ENCODE measurements at places on chromosomes 16 and 17. TPM values are rescaled to one million over a fixed set of nuclear protein-coding genes. Genes with fewer than 3 reads are reported as not detected.

RGS11 gene
- 3.4 TPM for total RNA-seq

ZNF263 gene
- 35.7 TPM for total RNA-seq

TMEM100 gene
- total RNA-seq = not detected

DNA sequence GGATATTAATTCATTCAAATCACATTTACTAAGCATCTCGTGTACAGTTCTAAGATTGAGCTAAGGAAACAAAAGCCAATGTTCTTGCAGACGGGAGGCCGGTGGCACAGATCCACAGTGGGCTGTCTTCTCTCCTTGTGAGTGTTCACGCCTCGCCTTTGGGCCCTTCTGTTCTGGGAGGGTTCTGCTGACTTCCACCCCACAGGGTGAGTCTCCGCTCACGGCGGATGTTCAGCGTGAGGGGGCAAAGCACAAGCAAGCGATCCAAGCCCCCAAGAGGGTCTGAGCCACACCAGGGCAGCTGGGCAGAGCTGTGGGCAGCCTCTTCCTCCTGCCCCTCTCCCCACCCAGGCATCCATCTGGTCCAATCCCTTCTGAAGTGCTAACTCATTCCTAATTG is 84.3 kb upstream of the DOC2B start:
- DNase-seq = no peak

GRCh38 chr16:30526137-30526822 is at the start of gene ZNF768:
ZNF768 (minus strand) TSS chr16:30526566; CDS start chr16:30526413, 153 bp downstream.
- peak; percentile 83 for DNase-seq

GRCh38 chr17:58381124-58382035 is 29.4 kb upstream of the SUPT4H1 start:
- no peak for DNase-seq

DNA sequence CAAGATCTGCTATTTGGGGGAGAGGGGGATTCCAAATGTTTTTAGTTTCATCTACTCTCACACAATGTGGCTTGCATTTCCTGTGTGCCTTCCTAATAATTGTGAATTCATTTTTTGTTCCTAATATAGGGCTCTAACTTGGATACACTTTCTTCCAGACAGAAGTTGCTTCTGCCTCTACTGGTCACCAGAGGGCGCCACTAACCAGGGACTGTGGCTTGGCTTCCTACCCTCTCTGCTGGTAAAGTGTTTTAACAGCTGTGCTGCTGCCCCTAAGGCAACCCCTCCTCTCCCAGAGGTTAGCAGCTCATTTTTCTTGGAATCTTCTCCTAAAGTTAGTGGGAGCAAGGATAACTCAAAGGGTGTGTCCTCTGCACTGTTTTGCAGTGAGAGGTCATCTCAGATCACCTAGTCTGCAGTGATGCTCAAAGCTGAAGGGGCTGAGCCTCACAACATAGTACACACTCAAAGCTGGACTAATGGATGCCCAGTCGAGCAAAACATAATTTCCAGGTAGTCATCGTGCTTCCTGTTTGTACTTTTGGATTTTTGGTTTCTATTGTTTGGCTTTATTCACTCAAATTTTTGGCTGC is 5.0 kb upstream of the PRSS54 start:
- peak; percentile 70 for DNase-seq

DNA sequence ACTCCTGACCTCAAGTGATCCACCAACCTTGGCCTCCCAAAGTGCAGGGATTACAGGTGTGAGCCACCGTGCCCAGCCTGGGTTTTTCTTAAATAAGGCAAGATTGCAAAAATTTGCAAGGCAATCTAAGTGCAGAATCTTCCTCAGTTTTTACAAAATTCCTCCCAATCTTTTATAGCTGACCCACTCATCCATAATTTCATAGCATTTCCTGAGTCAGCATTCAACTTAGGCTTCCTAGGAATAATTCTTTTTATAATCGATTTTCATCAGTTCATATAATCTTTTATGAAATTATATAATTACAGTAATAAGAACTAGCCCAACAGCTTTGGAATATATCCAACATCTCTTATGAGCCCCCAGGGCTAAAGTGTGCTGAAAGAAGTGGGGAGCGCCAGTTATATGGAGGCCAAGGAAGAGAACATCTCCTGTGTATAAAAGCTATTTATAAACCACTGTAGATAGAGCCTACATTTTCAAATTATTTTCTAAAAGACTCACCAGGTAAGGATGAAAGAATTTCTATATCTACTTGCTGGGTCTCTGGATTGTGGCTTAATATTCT is 14.8 kb downstream of the COIL start:
- DNase-seq = no peak

GRCh38 chr16:47461598-47462266 is 601 bp downstream of the PHKB start:
- no peak for DNase-seq

DNA sequence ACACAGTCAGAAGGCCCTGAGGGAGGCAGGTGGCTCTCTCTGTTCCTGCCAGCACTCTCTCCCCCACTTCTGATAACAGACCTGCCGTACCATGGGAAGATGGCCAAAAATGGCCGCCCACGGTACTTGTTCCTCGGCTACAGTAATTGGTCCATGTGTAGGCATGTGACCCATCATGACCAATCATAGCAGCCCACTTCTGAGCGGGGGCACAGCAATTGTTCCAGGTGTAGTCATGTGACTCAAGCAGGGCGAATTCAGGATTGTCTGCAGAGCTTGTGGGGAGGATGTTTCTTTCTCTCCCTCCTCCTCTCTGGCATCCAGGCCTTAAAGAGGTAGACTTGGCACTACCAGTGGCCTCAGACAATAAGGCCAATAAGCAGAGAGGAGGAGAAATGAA is 250.4 kb downstream of the MRTFB start:
- DNase-seq = no peak

DNA sequence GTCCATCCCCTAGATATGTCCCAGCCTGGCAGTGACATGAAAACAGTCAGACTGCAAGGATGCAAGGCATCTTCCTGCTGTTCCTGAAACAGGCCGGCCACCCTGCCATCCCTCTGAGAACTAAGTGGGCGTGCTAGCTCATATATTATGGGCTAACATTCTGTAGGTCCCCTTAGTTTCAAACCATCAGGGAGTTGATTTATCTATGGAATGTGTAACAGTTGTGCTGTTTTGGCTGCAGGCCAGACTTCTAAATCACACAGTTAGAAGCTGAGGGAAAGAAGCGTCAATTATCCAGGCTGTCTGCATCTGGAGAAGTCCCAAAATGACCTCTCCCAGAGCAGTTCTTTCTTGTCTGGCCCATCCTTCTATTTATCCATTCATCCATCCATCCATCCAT is 102.7 kb upstream of the DNAH9 start:
- no peak for DNase-seq

GRCh38 chr17:82942166-82943130 is 102.6 kb upstream of the ZNF750 start:
- no peak for DNase-seq

DNA sequence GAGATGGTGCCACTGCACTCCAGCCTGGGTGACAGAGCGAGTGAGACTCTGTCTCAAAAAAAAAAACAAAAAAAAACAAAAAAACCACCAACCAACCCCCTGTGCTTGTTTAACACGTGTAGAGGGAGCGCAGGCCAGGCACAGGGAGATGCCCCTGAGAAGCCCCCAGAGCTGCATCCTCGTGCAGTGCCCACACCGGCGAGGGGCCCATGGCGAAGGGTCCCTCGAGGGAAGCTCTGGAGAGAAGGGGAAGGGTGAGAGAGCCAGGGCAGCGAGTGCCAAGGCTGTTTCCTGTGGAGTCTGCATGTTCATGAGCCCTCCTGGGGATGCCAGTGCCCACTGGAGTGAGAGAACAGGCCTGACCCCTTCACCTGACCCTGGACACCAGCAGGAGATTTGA is 47.8 kb upstream of the GSE1 start:
- no peak for DNase-seq

DNA sequence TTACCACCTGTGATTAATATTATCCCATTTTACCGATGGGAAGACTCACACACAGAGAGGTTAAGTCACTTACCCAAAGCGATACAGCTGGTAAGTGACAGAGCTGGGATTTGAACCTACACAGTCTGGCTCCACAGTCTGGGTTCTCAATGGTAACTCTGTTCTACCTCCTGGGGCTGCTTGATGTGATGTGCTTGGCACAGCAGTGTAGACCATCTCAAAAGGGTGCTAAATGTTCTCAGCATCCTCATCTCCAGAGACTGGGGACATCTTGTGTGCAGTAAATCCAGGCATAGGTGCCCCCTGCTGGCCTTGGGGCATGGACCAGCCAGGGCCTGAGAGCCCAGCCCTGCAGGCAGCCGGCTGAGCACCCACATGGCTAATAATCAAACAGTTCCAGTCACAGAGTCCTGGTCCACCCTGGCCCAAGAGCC is 15.4 kb upstream of the KATNB1 start:
- peak; percentile 58 for DNase-seq

DNA sequence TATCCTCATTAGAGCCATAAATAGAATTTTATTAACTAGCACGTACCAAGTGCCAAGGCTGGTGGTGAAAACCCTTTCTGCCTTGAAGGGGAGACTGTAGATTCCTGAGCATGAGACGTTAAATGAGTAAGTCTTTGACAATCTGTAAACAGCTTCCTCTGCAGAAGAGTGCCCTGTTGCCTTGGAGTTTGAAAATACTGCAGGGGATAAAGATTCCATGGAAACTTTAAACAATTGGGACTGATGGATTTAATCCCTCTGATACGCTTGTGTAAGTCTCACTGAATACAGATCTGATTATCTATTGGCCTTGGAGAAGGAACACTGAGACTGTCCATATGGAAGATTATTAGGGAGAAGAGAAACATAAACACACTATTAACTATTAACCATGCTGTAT is 1053.4 kb upstream of the RBFOX1 start:
- DNase-seq = no peak

- peak; percentile 100 for DNase-seq
Measured at GRCh38 chr16:74984529-74985296, at the start of gene WDR59. WDR59 (minus strand) TSS chr16:74985123; CDS start chr16:74985017, 106 bp downstream.
